Activated naive CD4-positive, alpha-beta T cell treated with anti-CD3 and anti-CD28 coated beads, Interleukin-2, amount 50 U/mL, for 16 hours (primary cell): ENCODE measurements at places on chromosomes 1 and 21.

DNA sequence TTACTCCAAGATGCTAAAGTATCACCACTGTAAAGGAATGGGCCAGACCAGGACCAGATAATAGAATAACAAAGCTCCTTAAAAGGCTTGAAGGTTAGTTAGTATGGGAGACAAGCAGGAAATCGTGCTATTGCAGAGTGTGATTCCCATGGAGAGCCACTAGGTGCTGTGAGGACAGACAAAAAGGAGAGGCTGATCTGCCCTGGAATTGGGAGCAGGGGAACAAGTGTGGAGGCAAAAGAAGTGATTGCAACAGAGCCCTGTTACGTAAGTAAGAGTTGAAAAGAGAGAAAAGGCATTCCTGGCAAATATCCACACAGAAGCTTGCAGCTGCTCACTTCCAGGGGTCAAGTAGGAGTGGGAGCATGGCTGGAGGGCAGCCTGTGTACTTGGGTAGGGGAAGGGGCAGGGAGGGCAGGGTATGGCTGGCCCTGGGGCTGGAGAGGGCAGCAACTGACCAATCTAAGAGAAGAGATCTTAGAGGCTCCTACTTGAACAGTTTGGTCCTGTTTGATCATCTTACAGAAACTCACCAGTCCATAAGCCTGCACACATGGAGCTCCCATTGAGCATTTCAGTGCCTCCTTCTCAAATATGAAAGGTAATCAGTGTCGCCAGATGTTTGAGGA, 207.7 kb upstream of the GJB5 start:
- DNase-seq: no peak

DNA sequence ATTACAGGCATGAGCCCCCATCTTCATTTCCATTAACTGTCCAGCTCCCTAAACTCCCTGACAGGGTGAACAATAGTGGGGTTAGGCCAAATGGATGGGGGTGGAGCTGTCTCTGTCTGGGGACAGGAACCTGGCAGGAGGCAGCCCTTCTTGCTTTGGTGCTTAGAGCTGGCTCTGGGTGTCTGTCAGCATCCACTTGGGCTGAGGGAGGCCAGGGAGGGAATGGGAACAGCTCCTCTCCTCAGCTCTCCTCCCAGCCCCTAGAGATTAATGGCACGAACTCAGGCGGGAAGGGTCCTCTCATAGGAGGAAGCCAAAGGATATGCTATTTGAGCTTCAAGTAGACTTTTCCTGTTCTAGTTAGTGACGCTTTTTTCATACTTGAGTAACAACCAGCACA, 11.1 kb upstream of the ETV3L start:
- no peak for DNase-seq

- no peak for DNase-seq
Measured at GRCh38 chr1:47444562-47445465, 7.0 kb downstream of the FOXD2 start.

- DNase-seq: no peak
Measured at GRCh38 chr1:41101950-41102607, 80.6 kb upstream of the SLFNL1 start.

DNA sequence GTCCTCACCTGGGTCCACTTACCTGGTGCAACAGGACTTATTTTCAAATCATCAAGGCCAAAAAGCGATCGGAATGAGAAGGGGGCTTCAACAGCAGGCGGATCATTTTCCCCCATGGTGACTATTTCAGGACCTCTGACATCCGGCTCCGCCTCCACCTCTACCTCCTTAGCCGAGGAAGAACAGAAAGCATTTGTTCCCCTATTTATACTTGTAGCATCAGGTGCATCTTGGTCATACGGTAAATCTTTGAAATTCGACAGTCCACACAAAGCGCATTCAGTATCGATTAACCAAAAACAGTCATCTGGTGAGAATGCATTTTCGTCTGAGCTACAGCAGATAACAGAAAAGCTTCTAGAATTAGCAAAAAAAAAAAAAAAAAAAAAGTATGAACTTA, 550 bp downstream of the TMPRSS3 start:
- no peak for DNase-seq

DNA sequence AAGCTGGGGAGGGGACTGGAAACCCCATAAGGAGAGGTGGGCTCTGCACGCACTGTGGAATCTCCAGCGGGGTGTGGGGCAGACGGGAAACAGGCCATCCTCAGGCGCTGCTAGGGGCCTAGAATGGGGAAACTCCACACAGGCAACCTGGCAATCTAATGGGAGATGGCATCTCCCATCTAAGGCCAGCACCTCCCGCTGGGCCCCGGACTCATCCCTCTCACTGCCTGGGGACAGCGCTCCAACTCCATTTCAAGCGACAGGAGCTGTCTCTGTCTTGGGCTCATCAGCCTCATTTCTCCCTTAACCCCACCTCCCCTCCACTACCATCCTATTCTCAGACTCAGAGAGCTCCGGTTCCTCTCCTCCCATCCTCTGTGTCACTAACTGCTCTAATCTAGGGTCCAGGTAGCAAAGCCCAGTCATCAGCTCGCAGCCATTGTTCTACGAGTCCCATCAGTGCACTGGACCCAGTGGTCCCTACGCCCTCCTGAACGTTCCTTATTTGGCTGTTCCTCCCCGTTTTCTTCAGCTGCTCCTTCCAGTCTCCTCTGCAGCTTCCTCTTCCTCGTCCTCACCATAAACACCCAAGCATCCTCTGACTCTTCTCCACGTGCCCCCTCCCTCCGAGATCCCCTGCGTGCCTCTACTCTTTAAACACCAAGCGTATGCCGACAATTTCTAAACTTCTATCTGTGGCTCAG, 93.4 kb upstream of the CASZ1 start:
- no peak for DNase-seq

DNA sequence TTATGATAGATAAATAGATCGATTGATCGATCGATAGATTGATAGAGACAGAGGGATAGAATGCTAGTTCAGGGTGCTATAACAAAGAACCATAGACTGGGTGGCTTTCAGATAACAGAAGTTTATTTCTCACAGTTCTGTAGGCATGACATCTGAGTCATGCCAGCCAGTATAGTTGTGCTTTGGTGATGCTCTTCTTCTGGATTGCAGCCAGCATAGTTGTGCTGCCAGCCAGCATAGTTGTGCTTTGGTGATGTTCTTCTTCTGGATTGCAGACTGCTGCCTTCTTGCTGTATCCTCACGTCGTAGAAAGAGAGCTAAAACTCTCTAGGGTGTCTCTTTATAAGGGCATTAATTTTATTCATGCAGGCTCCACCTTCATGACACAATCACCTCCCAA, 860.8 kb downstream of the BRINP3 start:
- DNase-seq: no peak

GRCh38 chr1:172602706-172603105, 56.2 kb upstream of the FASLG start:
- DNase-seq: no peak
